Common myeloid progenitor, CD34-positive (primary cell): ENCODE measurements at places on chromosomes 3 and 15.

GRCh38 chr3:115336836-115337235, 189.7 kb upstream of the ZBTB20 start:
- no peak for DNase-seq

DNA sequence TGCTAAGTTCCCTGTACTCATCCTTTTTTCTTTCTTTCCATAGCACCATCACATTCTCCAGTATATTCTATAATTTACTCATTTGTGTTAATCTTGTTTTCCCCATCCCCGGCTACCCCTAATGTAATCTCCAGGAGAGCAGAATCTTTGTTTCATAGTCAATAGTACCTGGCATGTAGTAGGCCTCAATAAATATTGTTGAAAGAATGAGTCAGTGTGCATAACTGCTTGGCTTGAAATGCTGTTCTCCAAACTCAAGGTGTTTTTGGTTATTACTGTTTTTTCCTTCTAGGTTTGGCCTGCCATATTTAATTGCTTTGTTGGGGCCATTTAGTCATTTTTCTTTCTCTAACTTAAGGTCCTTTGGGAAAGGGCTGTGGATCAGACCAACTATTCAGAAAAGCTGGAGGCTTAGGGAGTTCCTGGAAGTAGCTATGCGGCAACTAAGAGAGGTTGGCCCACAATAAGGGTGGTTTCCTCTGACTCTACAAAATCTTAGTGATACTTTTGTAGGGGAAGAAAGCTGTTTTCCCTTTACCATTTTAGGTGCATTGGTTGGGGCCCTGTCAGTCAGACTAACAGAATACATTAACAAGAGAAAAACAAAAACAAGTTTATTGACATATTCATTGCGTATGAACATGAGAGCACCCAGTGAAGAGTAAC, 28.4 kb downstream of the KAT2B start:
- no peak for DNase-seq

DNA sequence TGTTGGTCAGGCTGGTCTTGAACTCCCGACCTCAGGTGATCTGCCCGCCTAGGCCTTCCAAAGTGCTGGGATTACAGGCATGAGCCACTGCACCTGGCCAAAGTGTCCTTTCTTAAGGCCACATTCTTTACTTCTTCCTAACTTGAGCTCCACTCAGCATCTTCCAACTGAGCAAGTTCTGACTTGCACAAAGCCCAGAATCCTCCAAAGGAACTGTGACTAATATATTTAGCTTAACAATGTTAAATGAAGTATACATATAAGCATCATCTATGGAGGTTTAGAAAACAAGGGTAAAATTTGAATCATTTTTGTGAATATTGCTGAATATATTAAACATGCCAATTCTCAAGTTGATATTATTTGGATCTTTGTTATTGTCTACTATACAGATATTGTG, 93.7 kb downstream of the SHQ1 start:
- no peak for DNase-seq

DNA sequence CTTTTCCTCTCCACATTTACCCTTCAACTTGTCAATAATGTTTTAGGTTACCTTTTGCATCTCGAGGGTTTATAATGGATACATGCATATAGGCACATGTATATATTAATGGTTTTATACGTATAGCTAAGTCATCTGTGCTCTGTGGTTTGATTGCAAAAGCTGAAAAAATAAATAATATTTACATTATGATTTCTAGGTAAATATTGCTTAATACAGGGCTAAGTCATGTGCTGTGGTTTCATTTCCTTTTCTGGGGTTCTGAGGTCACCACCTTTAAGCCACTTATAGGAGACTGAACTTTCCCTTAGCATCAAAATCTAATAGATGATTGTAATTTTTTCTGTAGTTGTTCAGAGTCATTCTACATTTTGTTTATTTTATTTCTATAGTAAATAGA, 33.1 kb downstream of the LPP start:
- DNase-seq, result peak; percentile 61

GRCh38 chr3:187276397-187277128, 15.0 kb downstream of the MASP1 start:
- DNase-seq, result no peak

GRCh38 chr3:59540696-59541095, 490.9 kb upstream of the CFAP20DC start:
- no peak for DNase-seq

DNA sequence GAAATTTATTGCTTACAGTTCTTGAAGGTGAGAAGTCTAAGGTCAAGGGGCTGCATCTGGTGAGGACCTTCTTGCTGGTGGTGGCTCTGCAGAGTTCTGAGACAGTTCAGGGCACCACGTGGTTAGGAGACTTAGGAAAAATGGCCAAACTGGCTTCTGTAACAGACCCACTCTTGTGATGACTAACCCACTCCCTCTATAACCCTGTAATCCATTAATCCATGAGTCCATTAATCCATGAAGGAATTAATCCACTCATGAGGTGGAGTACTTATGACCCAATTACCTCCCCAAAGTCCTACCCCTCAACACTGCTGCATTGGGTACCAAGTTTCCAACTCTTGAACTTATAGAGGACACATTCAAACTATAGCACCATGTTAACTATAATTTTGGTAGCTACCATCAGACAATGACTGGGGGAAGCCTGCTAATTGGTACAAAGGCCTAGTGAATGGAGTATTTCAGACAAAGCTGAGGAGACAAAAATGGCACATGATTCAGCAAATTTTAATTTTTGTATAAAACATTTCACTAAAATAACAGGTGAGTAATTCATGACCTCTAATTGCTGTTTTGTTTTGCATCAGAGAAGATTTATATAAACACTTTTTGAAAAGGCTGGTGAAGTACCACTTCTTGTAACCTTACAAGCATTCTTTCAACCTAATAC, 374.1 kb upstream of the TBL1XR1 start:
- DNase-seq, result no peak

- DNase-seq, result no peak
Observed at GRCh38 chr3:99873269-99874102, 55.8 kb downstream of the CMSS1 start.

DNA sequence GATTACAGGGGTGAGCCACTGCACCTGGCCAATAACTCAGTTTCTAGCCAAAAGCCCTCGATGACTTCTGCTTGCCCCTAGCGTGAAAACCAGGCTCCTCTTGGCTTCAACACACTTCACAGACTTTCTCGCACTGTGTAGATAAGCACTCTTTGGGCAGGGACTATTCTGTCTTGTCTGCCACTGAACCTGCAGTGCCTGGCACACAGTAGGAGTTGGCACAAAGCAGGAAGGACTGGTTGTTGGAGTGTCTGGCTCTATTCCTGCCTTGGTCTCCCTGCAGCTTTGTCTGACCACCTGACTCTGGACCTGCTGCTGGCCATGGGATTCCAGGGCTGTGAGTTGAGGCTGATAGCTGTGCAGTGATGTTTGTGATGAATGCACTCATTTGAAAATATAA, 46.4 kb upstream of the RGMA start:
- no peak for DNase-seq

DNA sequence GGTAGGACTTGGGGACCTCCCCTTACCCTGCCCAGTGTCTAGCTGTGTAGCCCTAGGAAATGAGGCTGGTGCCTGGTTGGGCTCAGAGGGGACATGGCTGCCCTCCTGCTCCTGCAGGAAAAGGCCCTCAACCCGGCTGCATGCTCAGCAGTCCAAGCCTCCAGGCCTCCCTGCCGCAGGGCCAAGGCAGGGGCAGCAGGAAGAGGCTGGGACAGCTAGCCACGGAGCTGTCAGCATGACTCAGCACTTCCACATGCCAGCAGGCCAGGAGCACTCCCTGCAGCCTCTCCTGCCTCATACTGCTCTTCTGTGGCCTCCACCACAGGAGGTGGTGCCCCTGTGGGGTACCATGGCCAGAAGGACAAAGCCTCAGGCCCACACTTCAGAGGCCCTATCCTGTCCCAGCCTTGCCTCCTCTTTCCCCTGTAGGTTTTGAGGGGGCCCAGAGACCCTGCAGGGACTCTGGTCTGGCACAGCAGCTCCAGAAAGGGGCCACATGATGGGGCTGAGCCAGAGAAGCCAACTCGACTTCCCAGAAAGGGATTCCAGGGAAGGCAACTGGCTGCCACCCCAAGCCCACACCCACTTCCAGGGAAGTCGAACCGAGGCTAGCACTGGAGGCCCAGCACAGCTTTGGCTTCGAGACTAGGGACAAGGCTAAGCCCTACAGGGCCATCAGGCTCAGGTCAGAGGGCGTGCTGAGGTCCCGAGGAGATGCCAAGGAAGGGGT, 19.5 kb downstream of the TKT start:
- peak; percentile 57 for DNase-seq

GRCh38 chr3:33658621-33658990, 59.4 kb downstream of the CLASP2 start:
- no peak for DNase-seq

DNA sequence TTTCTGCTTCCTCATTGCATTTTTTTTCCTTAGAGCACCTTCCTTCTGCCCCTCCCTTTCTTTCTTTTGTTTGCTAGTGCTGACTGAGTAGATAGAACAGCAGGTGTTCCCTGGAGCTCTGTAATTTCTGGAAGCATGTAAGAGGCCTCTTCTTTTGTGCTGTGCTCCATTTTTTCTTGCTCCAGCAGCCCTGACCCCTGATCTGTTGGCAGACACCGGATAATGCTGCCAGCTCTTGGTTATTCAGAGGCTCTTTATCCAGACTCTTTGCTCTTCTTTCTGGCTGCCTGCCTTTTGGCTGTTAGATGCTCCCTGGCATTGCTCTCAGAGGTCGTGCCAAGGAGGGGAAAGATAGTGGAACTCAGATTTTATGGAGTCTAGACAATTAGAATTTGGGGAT, 104.4 kb upstream of the RBMS3 start:
- no peak for DNase-seq

GRCh38 chr15:62994975-62995681, 47.4 kb upstream of the TPM1 start:
- no peak for DNase-seq

- peak; percentile 3 for DNase-seq
Observed at GRCh38 chr15:51334011-51334451, 4.4 kb downstream of the CYP19A1 start.

DNA sequence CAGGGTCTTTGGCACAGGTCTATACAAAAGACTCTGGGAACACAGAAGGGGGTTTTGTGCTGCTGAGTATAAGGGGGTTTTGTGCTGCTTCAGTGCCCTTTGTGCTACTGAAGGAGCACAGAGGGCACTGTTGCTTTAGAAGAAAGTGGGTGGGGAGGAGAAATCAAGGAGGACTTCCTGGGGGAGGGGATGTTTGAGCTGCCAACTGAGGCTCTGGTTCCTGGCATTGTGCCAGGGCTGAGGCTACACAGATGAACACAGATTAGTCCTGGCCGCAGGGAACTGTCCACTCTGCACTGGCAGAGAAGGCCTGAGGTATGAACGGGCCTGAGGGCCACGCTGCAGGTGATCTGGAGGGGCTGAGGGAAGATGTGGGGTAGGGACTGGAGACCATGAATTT, 32.2 kb upstream of the SEC13 start:
- no peak for DNase-seq

DNA sequence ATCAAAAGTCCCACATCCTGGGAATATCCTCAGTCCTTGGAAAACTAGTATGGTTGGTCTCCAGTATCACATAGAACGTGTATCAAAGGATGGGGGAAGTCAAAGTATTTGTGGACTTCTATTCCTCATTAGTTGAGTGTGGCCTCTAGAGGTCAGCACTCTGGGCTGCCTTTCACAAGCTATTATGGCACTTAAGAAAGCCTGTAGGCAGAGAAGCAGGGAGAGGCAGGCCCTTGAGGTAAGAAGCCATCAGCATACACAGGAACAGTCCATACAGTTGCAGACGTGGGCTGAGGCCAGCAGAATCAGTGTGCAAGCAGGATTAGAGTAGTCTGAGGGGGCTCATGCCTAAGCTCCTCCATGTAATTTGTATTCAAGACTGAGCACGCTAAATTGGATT, 341.7 kb downstream of the CLSTN2 start:
- peak; percentile 28 for DNase-seq

DNA sequence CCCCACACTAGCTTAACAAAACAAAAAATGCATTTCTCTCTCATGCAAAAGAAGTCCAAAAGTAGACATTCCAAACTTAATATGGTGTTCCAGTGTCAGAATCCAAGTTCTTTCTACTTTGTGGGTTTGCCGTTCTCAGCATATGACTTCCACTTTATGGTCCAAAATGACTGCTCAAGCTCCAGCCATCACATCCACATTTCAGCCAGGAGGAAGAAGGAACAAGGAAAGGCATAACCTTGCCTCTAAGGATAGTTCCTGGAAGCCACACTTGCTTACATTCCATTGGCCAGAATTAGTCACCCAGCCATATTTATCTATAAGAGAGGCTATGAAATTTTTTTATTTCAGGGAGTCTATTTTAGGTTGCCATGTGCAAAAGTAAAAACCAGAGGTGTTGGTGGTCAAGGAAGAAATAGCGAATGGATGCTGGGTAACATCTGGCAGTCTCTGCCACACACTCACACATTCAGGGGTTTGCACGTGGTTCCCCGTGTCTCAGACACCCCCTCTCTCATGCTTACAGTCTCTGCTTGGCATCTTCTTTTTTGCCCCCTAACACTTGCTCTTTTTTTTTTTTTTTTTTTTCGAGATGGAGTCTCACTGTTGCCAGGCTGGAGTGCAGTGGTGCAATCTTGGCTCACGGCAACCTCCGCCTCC, 69.3 kb downstream of the RPL39L start:
- DNase-seq, result no peak

- DNase-seq, result no peak
Observed at GRCh38 chr3:139629033-139629432, 48.7 kb downstream of the NMNAT3 start.

DNA sequence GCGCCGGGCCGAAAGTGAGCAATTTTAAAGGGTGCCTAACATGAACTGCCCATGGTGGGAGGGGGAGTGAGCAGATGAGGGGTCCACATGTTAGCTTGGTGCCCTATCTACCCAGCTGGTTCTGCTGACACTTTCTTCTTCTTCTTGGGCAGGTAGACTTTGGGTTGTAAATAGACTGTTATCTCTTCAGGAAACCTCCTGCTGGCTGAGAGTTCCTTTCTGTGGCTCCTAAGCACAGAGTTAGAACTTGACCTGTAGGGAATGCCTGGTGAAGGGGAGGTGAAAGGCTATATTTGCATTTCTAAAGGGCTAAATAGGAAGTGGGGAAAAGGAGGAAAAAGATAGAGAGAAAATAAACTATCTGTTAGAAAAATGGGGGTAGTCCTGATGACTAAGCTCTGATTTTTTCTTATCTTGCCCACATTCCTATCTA, 521.4 kb upstream of the TGFBR2 start:
- DNase-seq, result no peak

GRCh38 chr15:52085299-52085698, 27.3 kb downstream of the BCL2L10 start:
- no peak for DNase-seq

- DNase-seq, result no peak
Observed at GRCh38 chr15:84736375-84736774, 12.0 kb upstream of the ZNF592 start.

DNA sequence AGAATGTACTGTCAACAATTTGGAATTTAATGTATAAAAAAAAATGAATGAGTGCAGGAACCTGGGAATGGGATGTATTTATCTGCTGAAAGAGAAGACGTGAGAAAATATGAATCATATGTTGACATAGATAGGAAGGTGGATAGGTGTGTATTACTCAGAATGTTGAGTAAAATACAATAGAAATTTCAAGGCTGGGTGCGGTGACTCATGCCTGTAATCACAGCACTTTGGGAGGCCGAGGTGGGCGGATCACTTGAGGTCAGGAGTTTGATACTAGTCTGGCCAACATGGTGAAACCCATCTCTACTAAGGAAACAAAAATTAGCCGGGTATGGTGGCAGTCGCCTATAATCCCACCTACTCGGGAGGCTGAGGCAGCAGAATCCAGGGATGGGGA, 202.8 kb downstream of the CADM2 start:
- DNase-seq, result no peak
